ENCODE measurements at places on chromosomes 7 and 10.

GRCh38 chr10:63416376-63416775 lies 49.4 kb downstream of the JMJD1C start:
- no peak for DNase-seq

GRCh38 chr7:139560678-139561077 lies 37.2 kb downstream of the CLEC2L start:
- DNase-seq: no peak

DNA sequence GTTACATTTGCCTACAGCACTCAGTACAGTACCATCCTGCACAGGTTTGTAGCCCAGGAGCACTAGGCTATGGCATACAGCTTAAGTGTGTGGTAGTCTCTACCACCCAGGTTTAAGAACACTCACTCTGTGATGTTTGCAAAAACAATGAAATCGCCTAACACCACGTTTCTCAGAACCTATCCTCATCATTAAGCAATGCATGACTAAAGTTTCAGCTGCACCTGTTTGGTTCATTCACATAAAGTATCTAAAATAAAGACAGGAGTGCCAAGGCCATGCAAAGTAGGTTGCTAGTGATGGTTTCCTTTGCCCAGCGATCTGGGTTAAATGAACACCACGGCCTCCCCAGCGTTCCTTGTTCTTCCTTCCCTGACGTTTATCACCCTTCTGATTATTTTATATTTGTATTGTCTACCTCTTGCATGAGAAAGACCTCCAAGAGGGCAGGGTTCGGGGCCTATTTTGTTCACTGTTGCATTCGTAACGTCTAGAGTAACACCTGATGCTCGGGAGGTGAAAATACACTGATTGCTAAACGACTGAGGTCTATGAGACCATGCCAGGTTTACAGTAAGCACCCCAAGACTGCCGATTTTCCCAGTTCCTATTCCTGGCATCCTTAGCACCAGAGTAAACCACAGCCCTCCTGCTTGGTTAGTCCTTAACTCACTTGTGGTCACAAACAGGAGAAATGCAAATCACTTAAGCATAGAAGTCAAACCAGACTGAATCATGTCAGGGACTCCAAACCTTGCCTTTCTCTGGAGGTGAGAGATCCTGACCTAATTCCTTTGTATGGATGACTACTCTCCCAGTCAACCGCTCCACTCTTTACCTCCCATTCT lies 204.1 kb upstream of the NFE2L3 start:
- DNase-seq: peak; percentile 46

GRCh38 chr7:44087911-44088838 lies 5.8 kb upstream of the POLM start:
- DNase-seq: no peak

- no peak for DNase-seq
These were observed 243.9 kb downstream of the SNX13 start for GRCh38 chr7:17696422-17696821.

DNA sequence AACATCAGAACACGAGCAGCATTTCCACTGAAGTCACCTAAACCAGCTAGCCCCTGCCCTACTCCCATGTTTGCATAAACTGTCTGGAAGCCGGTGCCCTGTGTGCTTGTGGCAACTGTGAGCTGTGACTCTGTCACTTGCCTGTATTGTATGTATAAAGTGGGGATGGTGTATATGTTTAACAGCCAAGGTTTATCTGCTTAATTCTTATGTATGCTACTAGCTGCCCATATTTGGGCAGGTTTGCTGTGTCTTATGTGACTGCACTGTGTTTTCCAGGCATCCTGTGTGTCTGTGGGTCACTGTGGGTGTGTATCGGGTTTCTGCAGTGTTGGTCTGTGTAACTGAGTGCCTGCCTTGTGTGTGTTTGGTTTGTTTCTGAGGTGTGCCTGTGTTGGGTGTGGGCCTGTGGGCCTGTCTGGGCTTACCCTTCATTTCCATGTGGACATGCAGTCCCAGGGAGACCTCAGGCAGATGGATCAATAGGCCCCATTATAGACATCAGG lies 9.3 kb downstream of the LBX1 start:
- no peak for DNase-seq

- no peak for DNase-seq
These were observed 1213.7 kb upstream of the AUTS2 start for GRCh38 chr7:68384581-68384980.

DNA sequence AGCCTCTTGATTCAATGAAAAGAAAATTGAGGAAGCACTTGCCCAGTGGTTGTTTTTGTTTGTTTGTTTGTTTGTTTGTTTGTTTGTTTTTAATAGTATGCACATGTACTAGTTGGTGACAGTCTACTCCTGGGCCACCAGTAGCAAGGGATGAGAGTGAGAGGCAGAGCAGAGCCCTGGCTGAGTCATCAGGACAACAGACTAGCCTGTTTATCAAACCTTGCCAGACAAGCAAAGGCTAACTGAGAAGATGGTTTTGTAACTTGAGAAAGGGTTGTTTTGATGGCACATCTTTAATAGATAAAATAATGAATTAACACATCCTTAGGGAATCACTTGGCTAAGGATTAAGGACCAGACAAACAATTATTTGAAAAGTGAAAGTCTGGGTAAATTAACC lies 78.1 kb downstream of the INHBA start:
- DNase-seq: no peak

DNA sequence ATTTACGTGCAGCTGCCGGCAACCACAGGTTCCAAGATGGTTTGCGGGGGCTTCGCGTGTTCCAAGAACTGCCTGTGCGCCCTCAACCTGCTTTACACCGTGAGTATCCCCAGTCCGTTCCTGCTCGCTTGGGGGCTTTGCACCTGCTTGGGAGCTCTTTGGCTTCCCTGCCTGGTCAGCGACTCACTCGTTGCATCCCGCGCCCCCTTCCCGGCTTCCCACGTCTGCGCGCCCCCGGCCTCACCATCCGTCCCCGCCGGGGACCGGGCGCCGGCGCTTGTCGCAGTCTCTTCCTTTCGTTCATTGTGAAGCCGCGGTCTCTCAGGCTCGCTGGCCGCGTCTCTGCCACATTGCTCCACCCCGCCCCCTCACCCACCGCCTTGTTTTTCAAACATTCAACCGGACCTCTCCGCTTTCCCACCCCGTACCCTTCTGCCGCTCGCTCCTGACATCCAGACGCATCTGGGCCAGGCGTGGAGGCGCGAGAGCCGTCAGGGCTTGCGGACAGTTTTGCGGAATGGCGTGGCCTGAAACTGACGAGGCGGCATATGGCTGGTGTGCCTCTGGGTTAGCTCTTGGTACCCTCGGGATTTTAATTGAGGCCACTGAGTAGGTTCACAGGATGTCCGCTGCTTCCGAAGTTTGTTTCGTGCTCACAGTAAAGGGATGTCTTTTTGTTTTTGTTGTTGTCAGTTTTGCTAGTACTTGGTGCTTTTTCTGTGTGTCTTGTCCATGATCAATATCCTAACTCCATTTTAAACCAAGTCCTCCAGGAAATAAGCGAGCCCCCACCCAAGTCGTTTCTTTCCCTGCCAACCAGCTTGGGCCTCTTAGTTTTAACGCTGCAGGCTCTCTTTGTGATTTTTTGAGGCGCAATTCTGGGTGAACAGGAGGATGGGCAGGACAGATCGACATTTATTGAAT lies 639 bp downstream of the TSPAN13 start:
- DNase-seq: peak; percentile 64

GRCh38 chr7:112398534-112398933 lies 51.7 kb upstream of the IFRD1 start:
- DNase-seq: no peak

DNA sequence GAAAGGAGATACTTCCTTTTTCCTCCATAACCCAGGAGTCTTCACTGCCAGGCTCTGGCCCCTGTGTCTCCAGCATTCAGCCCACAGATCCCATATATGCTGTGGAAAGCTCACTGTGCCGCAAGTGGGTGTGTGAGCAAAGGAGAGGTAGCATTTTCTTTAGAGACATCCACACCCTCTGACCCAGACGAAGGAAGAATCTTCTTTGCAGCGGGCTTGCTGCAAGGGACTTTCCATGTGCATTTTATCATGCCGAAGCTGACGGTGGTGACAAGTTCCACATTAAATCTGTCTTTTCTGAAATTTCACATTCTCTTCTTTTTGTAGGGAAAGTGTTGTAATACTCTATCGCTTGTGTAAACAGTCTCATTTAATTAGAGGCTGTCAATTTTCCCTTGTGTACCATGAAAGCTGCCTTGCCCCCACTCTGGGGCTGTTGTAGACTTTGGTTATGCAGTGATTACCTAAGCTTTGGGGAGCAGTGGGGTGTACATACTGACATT lies 409.5 kb downstream of the SUGCT start:
- no peak for DNase-seq

DNA sequence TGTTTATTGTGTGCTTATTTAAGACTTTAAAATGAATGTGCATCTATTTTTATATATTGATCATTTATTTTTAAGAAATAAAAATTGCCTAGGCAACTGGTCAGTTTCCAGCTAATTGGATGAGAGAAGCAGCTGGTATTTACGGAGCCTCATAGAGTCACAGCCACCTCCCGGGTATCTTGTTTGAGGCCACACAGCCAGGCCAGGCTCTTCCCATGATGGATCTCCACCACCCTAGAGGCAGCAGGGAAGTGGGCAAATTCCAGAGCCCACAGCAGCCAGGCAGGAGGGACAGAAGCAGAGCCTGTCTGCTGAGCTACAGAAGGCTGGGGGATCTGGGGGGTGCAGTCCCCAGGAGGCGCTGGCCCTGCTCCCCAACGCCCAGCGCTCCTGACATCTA lies 61.6 kb downstream of the CLEC2L start:
- no peak for DNase-seq

DNA sequence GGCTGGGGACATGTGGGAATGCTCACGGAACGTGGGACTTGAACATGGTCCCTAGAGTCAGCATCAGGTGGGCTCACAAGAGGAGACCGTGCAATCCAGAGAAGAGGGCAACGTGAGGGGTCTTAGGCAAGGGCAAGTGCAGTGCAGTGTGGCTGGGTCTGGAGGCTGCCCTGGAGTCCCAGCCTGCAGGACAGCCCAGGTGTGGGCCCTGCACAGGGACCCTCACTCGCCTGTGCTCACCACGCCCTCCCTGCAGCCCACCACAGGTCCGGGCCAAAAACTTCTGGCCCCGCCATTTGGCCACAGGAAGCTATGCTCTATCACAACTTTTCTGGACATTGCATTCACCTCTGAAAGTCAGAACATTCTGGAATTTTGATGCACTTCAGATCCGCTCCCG lies 133.5 kb downstream of the PAXIP1 start:
- no peak for DNase-seq

DNA sequence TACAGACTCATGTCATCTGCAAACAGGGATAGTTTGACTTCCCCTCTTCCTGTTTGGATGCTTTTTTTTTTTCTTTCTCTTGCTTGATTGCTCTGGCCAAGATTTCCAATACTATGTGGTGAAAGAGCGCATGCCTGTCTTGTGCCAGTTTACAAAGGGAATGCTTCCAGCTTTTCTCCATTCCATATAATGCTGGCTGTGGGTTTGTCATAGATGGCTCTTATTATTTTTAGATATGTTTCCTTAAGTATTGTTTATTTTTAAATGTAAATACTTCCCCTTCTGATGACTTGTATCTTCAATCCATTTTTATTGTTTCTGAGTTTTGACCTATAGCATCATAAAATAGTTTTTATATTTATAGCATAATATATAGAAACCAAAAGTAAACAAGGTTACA lies 17.9 kb downstream of the FAM237B start:
- DNase-seq: no peak

- DNase-seq: no peak
These were observed 1195.4 kb upstream of the LRRN3 start for GRCh38 chr7:109895536-109895935.

GRCh38 chr7:156668130-156668741 lies 27.7 kb downstream of the RNF32 start:
- no peak for DNase-seq

GRCh38 chr7:107450970-107451369 lies 18.9 kb upstream of the GPR22 start:
- no peak for DNase-seq

GRCh38 chr10:112722758-112723157 lies 227.3 kb upstream of the TCF7L2 start:
- DNase-seq: no peak

GRCh38 chr10:33336582-33337325 lies 2.3 kb upstream of the NRP1 start:
- peak; percentile 36 for DNase-seq

- DNase-seq: peak; percentile 21
These were observed 8.7 kb downstream of the NCAPG2 start for GRCh38 chr7:158695726-158696452.

- DNase-seq: no peak
These were observed 99.4 kb upstream of the GHITM start for GRCh38 chr10:84039957-84040356.

DNA sequence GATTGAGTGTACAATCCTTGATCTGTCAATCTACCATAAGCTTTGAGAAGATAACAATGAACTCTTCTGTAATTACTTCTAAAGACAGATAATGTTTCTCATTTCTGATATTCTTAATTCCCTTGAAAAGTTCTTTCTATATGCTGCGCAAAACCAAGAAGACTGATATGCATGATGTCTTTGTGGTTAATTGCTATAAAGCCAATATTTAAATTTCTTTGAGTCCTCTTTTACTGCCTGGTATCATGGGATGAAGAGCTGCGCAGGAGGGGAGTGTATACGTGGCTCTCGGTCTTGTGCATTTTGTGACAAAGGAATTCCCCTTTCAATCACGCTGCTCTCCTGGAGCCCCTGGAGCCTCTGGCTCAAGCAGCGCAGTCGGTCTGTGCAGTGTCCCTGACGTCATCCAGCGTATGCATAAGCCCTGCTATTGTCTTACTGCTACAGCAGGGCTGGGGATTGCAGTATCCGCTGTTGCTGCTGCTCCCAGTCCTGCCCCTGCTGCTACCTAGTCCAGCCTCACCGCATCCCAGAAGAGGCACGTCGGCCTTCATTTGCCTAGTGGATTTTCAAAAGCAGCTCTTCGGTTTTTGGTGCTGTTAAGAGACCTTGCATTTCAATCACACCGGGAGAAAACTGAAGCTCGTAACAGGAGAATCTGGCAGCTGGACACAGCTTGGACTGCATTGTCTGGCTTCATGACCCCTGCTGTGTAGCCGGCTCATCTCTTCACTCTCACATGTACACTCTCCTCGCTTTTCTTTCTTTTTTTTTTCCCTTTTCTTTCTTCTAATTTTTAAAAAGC lies 66.7 kb downstream of the ST7 start:
- peak; percentile 83 for DNase-seq

DNA sequence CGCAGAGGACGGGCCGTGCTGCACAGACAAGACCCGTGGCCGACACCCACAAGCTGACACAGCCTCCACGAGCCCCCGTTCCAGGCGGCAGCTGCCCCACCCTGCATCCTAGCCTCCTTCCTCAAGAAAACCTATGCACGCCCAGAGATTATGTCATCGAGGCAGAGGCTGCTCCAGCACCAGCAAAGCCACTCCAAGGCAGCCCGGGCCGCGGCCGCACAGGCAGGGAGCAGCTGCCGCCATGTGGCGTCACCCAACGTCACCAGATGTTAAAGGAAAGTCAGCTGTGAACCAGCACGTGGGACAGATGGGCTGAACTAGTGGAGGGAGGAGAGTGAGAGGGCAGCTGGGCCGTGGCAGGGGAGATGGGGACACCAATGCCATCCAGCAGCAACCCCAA lies 59.8 kb downstream of the STK32C start:
- no peak for DNase-seq

GRCh38 chr10:23974746-23975272 lies 234.1 kb upstream of the KIAA1217 start:
- no peak for DNase-seq

- DNase-seq: no peak
These were observed 878.2 kb upstream of the MBL2 start for GRCh38 chr10:53650794-53651193.

Data from NCI-H526 treated with DMSO at 0.1 percent for 48 hours (cell line).